ENCODE measurements at places on chromosomes 7 and 10.

GRCh38 chr10:4370376-4370775, 455.6 kb upstream of the AKR1E2 start:
- no peak for DNase-seq

- no peak for DNase-seq
Observed at GRCh38 chr10:113590581-113590980, 37.7 kb downstream of the HABP2 start.

- DNase-seq = peak; percentile 16
Observed at GRCh38 chr10:110260746-110261477, 43.8 kb downstream of the SMNDC1 start.

- no peak for DNase-seq
Observed at GRCh38 chr10:30911303-30911863, 120.3 kb downstream of the ZNF438 start.

DNA sequence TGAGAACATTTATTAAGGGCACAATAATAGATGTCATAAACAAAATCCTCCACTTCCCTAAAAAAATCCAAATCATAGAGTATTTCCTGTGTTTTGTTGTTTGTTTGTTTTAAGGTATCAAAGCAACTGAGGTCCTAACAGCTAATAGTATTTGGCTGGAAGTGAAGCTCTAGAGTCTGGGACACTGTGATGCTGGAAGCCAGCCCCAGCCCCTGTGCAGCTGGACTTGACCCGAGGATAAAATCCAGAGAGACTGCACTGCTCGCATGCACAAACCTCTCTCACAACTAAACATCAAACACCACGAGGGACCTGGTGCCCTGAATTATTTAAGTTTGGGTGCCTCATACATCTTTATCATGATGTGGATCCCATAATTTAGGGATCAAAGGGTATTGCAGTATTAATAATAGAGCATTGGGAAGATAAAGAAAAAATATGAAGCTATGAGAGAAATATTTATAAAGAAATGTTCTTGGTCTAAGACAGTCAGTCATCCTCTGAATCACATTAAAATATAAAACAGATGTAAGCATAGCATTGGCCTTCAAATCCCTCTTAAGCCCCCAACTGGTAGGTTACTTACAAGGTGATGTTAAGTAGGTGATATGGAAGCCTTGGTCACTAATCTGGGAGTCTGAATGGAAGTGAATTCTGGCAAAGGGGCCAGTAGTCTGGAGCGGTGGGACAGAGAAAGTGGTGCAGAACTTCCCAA, 44.4 kb downstream of the CUBN start:
- no peak for DNase-seq

DNA sequence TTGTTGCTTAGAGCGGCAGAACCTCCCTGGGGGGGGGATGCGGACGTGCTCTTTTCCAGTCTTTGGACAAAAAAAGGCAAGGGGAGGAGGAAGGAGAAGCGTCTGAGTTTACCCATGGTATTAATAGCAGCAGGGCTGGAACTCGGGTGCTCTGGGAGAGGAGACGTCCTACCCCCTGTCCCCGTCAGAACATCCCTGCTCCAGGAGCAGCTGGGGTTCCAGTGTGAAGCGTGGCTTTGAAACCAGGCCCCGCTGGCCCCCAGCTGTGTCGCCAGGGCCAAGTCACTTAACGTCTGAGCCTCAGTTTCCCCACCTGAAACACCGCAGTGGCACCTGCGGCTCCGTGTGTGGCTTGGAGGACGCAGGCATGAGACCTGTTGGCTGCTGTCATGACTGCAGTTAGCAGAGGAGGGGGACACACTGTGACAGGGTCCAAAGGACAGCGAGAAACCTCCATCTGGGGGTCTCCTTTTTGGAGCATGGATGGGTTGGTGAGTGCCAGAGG, 1.4 kb downstream of the AMZ1 start:
- no peak for DNase-seq

- DNase-seq = peak; percentile 17
Observed at GRCh38 chr7:112896026-112896601, 105.9 kb upstream of the TMEM168 start.

DNA sequence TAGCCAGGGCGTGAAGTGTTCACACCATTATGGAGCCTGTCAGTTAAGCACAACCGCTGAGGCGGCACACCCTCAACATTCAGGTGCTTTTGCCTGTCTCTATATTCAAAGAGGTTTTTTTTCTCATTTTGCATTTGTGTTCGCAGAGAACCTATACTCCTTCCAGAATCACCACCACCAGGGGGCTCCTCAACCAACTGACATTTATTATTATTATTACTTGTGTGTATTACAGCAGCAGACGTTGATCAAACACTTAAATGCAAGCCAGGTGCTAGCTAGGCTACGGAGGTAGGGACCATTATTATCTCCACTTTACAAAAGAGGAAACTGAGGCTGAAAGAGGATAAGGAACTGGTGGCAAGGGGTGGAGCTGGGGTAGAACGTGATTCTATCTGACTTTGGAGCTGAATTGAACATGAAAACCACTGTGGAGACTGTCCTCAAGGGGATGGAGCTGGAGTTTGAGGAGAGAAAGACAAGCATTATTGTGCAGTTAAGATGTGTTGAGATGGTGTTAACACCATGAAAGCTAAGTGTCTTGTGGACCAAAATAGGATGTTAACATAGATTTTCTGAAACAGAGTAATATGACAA, 133.8 kb upstream of the PLXNA4 start:
- DNase-seq = peak; percentile 68

DNA sequence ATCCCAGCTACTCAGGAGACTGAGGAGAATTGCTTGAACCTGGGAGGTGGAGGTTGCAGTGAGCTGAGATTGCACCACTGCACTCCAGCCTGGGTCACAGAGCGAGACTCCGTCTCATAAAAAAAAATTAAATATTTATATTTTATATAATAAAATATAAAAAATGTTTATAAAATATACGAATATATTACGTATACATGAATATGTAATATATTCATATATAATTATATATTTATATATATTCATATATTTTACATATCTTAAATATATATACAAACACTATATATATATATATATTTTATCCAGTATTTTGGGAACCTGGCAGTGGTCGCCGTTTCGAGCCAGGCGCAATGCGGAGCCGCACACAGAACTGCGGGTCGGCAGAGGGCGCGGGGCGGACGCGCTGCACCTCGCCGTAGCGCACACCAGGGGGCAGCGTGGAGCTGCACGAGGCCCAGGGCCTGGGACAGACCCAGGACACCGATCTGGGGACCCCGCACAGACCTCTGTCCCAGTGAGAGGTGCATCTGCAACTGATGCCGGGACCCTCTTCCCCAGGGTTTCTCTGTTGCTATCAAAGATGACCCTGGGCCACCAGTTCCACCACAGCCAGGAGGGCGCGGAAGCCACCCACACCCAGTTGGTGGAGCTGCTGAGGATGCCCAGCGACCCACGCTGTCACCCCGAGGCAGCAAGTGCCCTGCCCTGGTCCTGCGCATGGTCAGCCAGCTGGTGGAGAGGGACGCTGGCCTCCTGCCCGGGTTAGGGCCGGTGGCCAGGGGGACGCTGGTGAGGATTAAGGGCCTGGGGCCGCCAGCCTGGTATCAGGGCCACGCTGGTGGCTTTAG, 22.7 kb downstream of the AP5Z1 start:
- peak; percentile 49 for DNase-seq

GRCh38 chr7:137656850-137657232, 189.9 kb downstream of the DGKI start:
- no peak for DNase-seq

GRCh38 chr7:2092279-2092678, 140.5 kb downstream of the MAD1L1 start:
- DNase-seq = no peak

GRCh38 chr10:8575620-8576019, 521.1 kb downstream of the GATA3 start:
- no peak for DNase-seq

GRCh38 chr10:51986516-51986915, 287.1 kb upstream of the CSTF2T start:
- DNase-seq = no peak

- no peak for DNase-seq
Observed at GRCh38 chr10:122476333-122476695, 15.0 kb downstream of the HTRA1 start.

DNA sequence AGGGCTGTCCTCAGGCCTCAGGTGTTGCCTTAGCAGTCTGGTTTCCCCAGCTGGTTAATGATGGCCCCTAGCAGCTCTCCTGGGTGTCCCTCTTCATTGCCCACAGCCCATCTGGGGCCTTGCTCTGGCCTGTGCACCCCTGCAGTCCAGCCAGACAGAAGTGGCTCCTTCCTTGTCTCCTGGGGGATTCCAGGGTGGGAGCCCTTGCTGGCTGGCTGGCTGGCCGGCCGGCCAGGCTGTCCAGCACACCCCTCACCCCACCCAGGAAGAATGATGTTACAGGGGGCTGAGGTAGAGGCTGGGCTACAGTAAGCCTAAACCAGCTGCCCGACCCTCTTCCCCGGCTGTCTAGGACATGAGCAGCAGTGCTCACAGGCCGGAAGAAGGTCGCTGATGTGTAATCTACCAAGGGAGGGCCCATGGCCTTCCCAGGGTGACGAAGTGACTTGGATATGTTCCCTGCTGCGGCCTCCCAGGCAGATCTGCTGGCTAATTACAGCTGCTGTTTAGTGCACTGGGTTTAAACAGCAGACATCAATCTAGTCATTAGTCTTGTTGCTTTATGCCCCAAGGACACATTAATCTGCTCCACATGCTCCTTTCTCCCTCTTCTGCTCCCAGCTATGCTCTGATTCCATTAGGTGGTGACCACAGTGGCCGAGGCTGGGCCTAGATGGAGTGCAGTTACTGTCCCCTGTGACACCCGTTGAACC, 53.8 kb upstream of the LRRC4 start:
- peak; percentile 56 for DNase-seq

Data from cardiac fibroblast (primary cell).